ENCODE measurements at places on chromosomes 1 and 21. TPM values are rescaled to one million over a fixed set of nuclear protein-coding genes. Genes with fewer than 3 reads are reported as not detected.

GSTM5 gene
- polyA plus RNA-seq, result 0.89 TPM

DNA sequence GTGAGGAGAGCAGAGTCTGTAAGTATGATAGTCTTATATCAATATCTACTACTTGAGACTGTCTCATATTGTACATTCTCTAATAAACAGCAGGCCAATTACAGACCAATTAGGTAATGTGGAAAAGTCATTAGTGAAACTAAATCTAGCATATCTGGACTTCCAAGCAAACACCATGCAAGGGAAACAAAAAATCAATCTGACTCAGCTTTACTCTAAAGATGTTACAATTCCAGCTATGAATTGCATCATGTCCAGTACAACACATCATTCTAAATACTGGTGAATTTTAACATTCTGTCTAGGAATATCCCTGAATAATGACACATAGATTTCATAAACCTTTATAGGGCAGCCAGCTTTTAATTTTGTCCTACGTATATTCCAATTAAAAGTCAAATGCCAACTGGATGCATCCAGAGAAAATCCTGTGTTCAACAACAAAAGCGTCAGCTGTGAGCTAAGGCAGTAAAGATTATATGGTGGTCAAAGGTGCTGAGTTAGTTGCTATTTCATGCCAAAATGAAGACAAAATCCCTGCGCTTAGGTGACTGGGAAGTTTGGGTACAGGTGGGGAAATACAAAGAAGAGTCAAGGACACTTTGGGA, 159.3 kb downstream of the TTLL7 start:
- no peak overlapping the region for H3K4me3 ChIP-seq
- no peak for DNase-seq
- no peaks in the 10 kb centered on the region for H3K36me3 ChIP-seq
- no peak overlapping the region for H3K27ac ChIP-seq

RPL11 gene
- polyA plus RNA-seq, result 1,192 TPM

ADAMTS4 gene
- 4.6 TPM for polyA plus RNA-seq

GRCh38 chr1:76496871-76497270, 370.4 kb upstream of the ST6GALNAC5 start:
- peaks cover 16% of the 10 kb centered on the region for H3K4me1 ChIP-seq
- H3K4me3 ChIP-seq, result no peak overlapping the region
- DNase-seq, result no peak
- H3K27me3 ChIP-seq, result no peaks in the 10 kb centered on the region

GRCh38 chr1:208216062-208216461, 28.1 kb downstream of the PLXNA2 start:
- H3K27ac ChIP-seq, result no peak overlapping the region
- H3K4me1 ChIP-seq, result no peaks in the 10 kb centered on the region
- no peak overlapping the region for H3K4me3 ChIP-seq
- H3K36me3 ChIP-seq, result no peaks in the 10 kb centered on the region
- DNase-seq, result no peak

DNA sequence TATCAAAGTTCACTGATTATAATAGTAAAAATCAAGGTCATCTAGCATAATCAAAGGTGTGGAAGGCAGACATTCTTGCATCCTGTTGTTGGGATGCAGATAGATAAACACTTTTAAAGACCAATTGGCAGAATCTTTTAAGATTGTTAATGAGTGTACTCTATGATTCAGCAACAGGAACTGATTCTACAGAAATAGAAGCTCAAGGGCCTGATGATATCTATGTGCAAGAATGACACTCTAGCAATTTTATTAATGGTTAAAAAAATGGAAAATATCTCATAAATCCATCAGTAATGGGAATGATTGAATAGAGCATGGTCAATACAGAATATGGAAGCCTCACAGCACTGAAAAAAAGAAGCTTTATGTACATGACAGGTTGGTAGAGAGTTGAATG, 2.2 kb upstream of the ATP1A4 start:
- H3K27ac ChIP-seq, result no peak overlapping the region
- no peaks in the 10 kb centered on the region for H3K4me1 ChIP-seq
- H3K27me3 ChIP-seq, result no peaks in the 10 kb centered on the region
- H3K4me3 ChIP-seq, result no peak overlapping the region
- no peaks in the 10 kb centered on the region for H3K36me3 ChIP-seq
